GM13977 (cell line): ENCODE measurements at places on chromosomes 7 and 10.

- no peak for DNase-seq
Measured at GRCh38 chr10:83310688-83311087, 828.6 kb upstream of the GHITM start.

- DNase-seq: no peak
Measured at GRCh38 chr7:140156460-140157080, 20.2 kb downstream of the KDM7A start.

DNA sequence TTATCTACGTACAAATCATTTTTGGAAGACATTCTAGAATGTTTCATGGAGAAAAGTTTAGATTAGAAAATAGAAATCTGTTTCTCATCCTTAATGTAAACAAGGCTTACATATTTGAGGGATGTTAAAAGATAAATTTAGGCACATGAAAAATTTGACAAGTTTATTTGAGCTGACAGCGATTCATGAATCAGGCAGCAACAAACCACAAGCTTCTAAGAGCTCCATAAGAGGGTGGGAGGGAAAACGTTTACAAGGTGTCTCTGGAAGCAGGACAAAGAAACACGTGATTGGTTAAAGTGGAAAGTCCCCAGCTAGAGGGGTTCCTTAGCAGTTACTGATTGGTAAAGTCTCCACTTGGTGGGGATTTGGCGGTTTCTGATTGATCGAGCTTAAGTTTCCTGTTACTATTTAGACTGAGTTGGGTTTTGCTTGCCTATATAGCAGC is 228.9 kb upstream of the PITRM1 start:
- no peak for DNase-seq

DNA sequence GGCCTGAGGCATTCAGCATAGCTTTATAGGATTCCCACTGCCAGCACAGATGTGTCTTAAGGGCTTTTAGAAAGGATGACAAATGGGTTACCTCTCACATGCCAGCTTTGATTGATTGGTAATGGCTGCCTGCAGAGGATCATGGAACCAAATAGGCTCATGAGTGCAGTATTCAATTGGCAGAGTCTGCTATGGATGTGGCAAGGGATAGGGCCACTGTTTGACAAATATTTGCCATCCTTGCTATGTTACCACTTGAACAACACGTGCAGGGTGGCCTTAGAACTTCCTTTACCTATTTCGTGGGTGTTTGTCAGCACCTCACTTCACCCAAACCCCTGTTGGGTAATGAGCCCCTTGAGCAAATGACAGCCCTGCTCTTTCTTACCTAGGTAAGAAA is 139.2 kb downstream of the C10orf105 start:
- DNase-seq: no peak
